ENCODE measurements at places on chromosomes 5 and 9.

- no peak for DNase-seq
Observed at GRCh38 chr9:76213751-76214150, 180.5 kb downstream of the RFK start.

DNA sequence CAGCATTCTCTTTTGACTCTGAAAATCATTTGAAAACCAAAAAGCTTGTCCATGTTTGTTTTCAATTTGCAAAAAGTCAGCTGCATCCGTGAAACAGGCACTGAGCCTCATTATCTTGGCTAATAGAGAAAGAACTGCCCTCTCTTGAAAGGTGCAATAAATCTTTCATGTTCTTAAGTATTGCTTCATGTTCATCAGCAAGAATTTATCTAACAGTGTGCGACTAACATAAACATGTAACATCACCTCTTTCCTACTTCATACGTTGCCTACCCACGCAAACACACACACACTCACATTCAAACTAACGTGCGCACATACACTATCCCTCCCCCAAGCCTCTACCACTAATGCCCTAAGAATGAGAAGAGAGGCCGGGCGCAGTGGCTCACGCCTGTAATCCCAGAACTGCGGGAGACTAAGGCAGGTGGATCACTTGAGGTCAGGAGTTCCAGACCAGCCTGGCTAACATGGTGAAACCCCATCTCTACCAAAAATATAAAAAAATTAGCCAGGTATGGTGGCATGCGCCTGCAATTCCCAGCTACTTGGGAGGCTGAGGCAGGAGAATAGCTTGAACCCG lies 629.7 kb upstream of the ZNF608 start:
- no peak for DNase-seq

- no peak for DNase-seq
Observed at GRCh38 chr9:6944093-6944551, 186.3 kb downstream of the KDM4C start.

DNA sequence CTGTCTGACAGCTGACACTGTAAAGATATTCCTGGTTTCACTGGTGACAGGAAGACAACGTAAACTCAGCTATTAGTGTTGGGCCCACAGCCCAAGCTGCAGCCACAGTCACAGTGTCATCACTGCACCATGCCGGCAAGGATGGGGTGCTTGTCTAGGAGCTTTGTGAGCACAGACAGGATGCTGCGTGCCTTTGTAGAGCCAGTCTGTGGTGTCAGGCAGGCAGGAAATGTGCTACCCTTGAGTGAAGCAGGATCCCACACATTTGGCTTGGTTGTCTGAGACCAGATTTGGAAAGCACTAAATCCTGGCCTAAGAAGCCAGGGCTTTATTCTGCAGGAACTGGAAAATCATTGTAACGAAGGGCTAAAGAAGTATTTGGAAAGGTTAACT lies 121.6 kb upstream of the ADAMTS16 start:
- no peak for DNase-seq

GRCh38 chr9:133493428-133493827 lies 14.5 kb upstream of the SLC2A6 start:
- DNase-seq: no peak

- DNase-seq: no peak
Observed at GRCh38 chr5:25345240-25345771, 700.5 kb upstream of the CDH10 start.

- DNase-seq: no peak
Observed at GRCh38 chr9:15543047-15543813, 9.6 kb upstream of the CCDC171 start.

DNA sequence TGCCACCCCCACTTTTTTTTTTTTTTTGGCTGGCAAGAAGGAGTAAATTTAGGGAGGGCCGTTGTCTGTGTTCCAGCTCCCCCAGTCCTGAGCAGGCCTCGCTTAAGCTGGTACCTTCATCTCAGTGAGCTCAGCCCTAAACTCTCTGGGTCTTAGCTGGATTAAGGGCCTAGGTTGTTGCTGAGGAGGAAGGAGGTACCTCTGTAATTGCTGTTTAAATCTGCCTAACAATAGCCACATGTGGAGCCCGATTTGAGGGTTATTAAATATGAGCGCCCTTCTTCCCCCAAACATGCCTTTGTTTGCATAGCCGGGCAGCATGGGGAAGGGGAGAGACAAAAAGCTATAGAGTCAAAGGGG lies 179.0 kb upstream of the PITX1 start:
- DNase-seq: no peak

- DNase-seq: peak; percentile 35
Observed at GRCh38 chr9:113311961-113312360, 8.8 kb upstream of the RNF183 start.

DNA sequence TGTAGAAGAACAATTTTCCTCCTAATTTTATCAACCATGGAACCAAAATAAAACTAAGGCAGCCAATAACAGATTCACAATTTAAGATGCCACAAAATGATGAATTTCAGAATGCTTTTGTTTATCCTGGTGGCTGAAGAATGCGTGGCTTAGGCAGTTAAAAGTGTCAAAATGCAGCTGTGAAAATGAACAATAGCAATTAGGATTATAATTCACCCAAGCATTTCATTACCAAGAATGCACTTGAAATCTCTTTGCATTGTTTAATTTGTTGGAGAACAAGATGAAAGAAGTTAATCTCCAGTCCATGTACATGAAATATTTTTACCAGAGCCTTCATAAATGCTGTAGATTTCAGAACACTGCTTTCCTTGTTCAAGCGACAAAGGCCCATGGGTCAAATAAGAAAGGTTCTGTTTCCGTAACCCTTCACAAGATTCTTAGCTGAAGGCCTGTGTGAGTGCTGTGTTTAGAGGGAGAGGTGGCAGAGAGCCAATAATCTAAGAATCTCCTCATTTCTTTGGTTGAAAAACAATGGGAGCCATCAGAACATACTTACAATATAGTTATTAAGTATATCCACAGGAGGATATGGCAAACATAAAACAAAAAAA lies 39.3 kb downstream of the CLINT1 start:
- DNase-seq: peak; percentile 18

- peak; percentile 6 for DNase-seq
Observed at GRCh38 chr5:82894716-82895115, 182.5 kb downstream of the TMEM167A start.

GRCh38 chr5:2357309-2357708 lies 394.2 kb downstream of the IRX2 start:
- no peak for DNase-seq
